ENCODE measurements at places on chromosomes 7 and 10.

GRCh38 chr10:30098629-30099028 is 39.2 kb upstream of the JCAD start:
- peak; percentile 76 for DNase-seq

DNA sequence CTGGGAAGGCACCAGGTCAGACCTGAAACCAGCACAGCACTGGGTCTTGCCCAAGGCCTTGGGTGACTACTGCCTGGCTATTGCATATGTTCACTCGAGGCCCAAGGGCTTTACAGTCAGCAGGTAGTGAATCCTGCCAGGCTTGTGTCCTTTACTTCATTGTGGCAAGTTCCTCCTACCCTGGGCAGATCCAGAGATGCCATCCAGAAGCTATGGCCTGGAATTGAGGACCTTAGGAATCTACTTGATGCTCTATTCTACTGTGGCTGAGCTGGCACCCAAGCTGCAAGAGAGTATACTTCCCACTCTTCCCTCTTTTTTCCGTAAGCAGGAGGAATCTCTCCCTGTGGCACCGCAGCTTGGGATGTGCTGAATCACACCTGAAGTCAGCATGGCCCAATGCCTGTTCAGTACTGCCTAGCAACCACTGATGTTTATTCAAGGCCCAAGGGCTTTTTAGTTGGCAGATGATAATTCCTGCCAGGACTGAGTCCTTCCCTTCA is 246.7 kb upstream of the CTBP2 start:
- peak; percentile 65 for DNase-seq

DNA sequence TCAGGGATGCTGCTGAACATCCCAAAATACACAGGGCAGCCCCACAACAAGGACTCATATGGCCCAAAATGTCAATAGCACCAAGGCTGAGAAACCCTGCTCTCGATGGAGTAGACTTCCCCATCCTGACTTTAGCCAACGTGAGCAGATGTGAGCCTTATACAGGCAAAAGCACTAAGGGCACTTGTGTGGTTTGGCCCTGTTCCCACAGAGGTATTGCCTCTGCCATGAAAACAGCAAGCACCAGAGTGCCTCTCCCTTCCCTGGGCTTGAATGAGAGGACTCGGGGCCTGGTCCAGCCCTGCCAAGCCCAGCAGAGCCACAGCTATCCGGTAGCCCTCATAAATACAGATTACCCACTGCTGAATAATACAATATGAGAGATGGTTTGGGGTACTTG is 47.5 kb downstream of the ACSM6 start:
- DNase-seq, result no peak

DNA sequence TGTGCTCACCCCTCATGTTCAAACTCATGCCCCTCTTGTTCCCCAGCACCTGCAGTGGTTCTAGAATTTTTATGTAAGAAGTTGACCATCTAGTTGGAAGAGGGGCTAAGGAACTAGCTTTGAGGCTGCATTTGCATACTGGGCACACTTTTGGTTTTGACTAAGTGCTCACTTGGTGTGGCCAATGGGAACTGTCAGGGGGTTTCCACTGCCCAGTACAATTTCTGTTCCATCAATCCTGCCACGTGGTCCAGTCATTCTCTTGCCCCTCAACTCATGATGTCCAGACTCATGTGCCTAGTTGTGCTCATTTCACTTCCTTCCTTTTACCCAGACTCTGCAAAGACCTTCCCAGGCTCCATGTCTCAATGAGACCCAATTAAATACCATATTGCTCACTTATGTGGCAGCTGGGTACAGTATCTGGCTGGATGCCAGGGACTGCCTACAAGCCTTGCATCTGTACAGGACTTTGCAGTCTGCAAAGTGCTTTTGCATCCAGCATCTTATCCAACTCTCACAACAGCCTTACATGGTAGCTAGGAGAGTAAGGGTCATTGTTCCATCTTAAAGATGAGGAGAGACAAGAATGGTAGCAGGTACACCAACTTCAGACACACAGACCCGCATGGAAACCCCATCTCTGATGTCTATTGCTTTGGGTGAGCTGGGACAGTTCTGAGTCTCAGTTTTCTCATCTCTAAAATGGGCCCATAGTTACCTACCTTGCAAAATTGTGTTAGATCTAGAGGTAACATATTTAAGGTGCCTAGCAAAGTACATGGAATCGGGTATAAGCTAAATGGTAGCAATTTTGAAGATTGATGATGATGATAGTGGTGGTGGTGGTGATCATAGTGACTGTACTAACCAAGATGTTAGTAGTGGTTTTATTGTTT is 30.1 kb upstream of the KCNMA1 start:
- no peak for DNase-seq

- peak; percentile 35 for DNase-seq
Observed at GRCh38 chr7:111827863-111828504, 265.7 kb upstream of the IMMP2L start.

GRCh38 chr10:19629567-19629966 is 186.7 kb upstream of the PLXDC2 start:
- peak; percentile 61 for DNase-seq

GRCh38 chr7:142759433-142759832 is 10.2 kb downstream of the PRSS1 start:
- DNase-seq, result no peak

- no peak for DNase-seq
Observed at GRCh38 chr10:100356067-100357017, 9.3 kb downstream of the SCD start.

- no peak for DNase-seq
Observed at GRCh38 chr7:115634633-115635032, 395.9 kb downstream of the TFEC start.

DNA sequence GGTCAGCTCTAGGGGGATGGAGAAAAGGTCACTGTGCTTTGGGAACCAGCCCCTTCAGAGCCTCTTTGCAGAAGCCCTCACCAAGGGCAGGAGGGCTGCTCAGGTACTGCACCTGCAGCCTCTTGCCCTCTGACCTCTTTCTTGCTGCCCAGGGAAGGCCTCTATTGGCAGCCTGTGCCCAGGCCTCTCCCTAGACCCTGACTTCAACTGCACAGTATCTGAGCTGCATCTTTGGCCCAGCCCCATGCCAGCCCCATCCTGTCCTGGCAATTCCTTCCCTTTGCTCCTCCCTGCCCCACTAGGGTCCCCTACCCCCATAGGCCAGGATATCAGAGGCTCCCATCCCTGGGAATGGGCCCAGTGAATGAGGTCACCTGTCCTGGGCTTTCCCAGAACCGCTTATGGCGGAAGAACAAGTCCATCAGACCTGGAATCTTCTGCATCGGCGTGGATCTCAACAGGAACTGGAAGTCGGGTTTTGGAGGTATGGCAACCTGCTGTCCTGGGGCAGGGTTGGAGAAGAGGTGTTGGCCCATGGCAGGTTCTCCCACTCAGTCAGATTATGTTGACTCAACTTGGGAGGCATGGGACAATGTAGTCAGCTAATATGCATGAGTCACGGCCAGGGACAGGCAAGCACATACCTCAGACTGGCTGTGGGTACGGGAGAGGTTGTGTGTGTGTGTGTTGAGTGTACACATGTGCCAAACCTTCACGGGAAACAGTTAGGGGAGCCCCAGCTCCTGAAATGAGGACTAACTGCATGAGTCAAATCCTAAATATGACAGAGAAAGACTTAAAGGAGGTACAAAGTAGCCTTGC is 17.1 kb upstream of the CPA1 start:
- DNase-seq, result peak; percentile 90

DNA sequence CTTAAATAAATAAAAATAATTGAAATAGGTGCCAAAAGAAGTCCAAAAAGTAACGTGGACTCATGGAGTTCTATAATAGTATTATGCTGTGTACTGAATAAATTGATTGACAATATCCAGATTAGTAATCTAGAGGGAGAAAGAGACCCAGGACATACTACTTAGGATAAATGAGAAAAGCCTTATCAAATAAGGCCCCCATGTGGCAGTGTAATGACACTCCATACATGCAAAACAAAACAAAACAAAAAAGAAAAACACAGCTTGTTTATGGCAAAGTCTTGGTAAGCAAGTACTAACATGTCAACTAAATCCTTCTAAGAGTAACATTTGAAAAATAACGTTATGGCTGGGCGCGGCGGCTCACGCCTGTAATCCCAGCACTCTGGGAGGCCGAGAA is 3.6 kb upstream of the RUNDC3B start:
- no peak for DNase-seq

DNA sequence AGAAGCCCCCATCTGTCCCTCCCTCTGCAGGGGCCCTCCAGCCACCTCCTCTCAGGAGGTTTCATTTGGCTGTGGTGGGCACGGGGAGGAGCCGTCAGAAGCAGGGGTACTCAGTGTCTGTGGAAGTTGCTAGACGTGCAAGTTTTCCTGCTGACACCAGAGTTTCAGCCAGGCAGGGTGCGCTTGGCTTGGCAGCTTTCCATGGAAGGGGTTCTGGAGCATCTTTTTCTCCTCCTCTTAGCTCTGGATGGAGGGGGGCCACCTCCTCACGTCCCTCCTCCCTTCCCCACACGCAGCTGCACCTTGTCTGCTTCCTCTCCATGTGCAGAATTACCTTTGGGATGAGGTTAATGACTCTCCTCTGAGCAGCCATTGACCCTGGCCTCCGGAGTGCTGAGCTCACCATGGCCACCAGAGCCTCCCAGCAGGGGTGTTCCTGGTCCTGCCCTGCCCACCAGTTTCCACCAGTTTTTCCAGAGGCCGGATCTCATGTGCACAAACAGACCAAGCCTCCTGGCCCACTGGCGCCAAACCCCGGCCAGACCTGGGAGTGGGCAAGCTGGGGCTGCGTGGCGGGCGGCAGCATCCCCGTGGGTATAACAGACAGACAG is 579.8 kb upstream of the FOXK1 start:
- DNase-seq, result no peak

- DNase-seq, result no peak
Observed at GRCh38 chr7:17097668-17098297, 200.7 kb upstream of the AHR start.

- no peak for DNase-seq
Observed at GRCh38 chr10:90407131-90407530, 450.7 kb downstream of the HTR7 start.

DNA sequence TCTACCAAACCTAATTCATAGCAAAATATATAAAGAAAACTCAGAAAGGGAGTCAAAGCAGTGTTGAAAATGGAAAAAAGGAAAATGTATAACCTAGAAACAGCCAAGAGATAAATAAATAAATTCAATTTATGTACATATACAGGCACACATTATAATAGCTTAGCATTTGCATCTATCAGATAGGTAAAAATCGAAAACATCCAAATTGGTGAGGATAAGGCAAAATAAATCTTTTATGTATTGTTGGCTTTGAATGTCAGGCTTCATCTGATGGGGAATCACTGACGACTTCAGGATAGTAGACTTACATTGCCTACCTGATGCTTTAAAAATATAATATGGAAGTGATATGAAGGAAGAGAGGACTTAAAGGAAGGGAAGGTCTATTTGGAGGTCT is 20.6 kb upstream of the CHRM2 start:
- no peak for DNase-seq

DNA sequence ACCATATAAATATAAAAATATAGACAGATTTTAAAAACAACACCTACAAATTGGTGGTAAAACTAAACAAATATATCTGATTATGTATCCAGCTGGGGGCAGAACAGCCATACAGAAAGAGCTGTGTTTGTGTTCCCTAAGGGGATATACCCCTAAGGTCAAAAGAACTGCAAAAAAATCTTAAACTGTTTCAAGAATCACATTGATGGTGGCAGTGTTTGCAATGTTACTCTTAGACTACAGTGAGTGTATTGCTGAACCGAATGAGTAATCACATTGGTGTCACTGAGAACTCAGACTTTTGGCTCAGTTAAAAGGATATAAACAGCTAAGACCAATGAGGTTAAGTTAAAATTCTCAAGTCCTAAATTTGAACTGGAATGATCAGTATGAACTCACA is 27.1 kb upstream of the PTPRN2 start:
- peak; percentile 39 for DNase-seq

GRCh38 chr10:111106081-111106480 is 29.3 kb downstream of the ADRA2A start:
- no peak for DNase-seq

- DNase-seq, result no peak
Observed at GRCh38 chr10:45001381-45002148, 842 bp downstream of the ZNF22 start.

DNA sequence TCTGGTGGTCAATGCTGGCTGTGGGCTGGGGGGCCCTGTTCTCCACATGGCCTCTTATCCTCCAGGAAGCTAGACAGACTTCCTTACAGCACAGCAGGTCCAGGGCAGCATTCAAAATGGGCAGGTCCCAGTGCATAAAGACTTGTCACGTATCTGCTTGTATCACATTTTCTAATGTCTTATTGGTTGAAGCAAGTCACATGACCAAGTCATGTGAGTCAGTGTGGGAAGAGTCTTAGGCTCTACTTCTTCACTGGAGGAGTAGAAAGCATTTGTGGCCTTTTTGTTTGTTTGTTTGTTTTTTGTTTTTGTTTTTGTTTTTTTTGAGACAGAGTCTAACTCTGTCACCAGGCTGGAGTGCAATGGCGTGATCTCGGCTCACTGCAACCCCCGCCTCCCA is 104.7 kb downstream of the COL13A1 start:
- DNase-seq, result no peak

GRCh38 chr10:48444861-48445841 is 138.7 kb downstream of the MAPK8 start:
- DNase-seq, result no peak

DNA sequence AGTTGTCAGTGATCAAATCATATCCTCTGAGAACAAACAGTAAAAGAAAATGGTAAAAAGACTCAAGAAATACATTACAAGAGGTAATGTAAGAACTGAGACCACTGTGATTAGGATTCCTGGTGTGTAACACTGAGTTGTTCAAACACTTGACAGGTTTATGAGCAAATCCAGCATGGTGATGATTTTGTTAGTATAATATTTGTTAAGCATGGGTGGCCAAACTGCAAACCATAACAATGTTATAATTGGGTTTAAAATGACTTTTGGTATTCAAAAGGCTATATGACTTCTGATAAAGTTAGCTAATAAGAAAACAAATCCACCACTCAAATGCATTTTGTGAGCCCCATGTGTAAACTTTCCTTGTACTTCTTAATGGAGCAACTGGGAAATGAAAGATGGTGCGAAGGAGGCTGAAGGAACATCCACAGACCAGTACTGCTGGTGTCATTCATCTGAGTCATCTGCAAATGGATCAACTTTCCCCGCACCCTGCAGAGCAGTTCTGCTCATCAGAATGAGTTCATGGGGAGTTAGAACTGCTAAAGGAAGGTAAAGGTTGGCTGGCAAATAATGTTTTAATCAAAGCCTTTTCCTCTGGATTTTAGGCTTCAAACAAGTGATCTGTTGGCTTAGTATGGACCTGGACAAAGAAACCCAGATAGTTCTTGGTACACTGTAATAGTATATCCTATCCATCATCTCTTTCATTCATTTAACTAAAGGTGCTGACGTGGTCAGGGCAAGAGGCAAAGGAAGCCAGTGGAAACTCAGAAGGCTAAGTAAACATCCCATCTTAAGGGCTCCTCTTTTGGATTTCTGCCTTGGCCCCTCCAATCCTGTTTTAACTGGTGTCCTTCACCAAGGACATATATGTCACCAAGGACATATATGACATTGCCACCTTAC is 45.0 kb downstream of the AFAP1L2 start:
- no peak for DNase-seq

- DNase-seq, result no peak
Observed at GRCh38 chr10:124600051-124600880, 138.6 kb downstream of the LHPP start.

- DNase-seq, result no peak
Observed at GRCh38 chr10:84493361-84493760, 165.0 kb downstream of the CCSER2 start.

- DNase-seq, result peak; percentile 0
Observed at GRCh38 chr10:65358565-65358964, 1567.3 kb upstream of the LRRTM3 start.

GRCh38 chr7:128166603-128167041 is 74.5 kb upstream of the LEP start:
- no peak for DNase-seq
